ENCODE measurements at places on chromosomes 6 and 20. TPM values are rescaled to one million over a fixed set of nuclear protein-coding genes. Genes with fewer than 3 reads are reported as not detected.

Gene NKAIN4
- 4.0 TPM for total RNA-seq

Gene MAS1
- not detected for total RNA-seq

Gene PTPRT
- total RNA-seq: not detected

Gene TSPYL4
- 3.6 TPM for total RNA-seq

Gene SLC17A4
- total RNA-seq: not detected

Gene PRKN
- not detected for total RNA-seq
